ENCODE measurements at places on chromosomes 2 and 18.

- DNase-seq: no peak
Measured at GRCh38 chr2:9256570-9257043, 50.0 kb downstream of the ASAP2 start.

DNA sequence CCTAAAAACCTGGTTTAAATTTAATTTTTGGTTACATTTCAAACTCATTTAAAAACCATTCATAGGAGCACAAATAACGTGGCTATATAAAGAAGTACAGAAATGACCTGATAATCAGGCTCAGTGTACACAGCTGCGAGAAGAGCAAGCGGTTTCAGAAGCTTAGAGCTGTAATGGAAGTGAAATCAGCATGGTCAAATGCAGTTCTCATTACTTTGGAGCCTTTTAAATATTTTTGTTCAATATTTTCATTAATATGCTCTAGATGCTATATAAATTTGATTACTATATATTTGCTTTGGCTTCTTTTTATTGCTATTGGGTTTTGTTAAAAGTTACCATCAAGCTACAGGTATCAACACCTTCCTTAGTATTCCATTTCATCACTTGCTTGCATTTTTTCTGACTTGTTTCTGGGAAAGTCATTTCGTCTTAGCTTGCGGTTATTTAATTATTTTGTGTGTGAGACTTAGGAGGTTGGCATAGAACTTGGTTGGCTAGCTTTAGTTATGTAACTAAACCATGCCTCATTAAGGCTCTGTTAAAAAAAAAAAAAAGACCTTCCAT is 58.7 kb downstream of the AFTPH start:
- peak; percentile 66 for DNase-seq

DNA sequence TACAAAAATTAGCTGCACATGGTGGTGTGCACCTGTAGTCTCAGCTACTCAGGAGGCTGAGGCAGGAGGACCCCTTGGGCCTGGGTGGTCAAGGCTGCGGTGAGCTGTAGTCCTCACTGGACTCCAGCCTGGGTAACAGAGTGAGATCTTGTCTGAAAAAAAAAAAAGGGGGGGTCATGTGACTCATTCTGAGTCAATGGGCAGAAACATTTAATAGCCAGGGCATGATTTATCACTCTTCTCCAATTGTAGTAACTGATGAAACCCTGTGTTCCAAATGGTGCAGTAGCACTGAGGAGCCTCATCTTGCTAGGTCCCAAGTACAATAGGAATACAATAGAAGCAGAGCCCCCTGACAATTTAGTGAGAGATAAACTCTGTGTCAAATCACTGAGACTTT is 78.9 kb upstream of the CCDC68 start:
- no peak for DNase-seq

GRCh38 chr2:70357684-70358071 is 55.8 kb upstream of the FAM136A start:
- DNase-seq: no peak

DNA sequence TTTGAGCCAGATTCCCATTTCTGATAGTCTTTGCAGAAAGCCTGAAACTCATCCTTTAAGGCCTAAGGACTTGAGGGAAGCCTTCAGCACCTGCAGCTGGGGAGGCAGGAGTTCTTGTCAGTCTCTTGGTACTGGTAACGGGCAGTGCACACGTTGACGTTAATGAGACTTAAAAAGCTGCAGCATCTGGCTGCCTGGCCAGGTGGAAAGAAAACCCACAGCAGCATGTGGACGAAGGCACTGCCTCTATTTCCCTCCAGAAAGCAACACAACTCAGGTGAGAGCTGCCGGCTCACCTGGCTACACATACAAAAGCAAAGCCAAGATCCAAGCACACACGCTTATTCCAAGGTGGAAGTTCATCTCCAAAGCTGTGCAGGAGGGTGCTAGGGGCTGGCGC is 178.8 kb downstream of the ANAPC1 start:
- no peak for DNase-seq

GRCh38 chr2:179636100-179636980 is 225.1 kb downstream of the ZNF385B start:
- no peak for DNase-seq

GRCh38 chr2:239038773-239039478 is 191.0 kb downstream of the TWIST2 start:
- no peak for DNase-seq

DNA sequence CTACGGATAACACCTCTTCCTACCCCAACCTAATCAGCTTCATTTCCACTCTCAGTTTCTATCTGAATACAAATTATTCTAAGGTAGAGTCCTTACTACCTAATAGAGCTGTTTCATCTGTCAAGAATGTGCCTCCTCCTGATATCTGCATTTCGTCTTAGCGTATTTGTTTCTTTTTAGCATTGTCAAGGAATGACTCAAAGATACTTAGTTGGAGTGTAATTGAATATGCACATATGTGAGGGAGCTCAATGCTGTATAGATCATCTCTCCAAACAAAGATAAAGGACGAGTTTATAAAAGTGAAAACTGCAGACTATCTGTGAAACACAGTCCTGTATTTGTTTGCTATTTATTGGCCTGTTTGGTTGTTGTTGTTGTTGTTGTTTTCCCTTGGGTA is 2059.4 kb upstream of the CELF4 start:
- DNase-seq: no peak

GRCh38 chr2:162403884-162404283 is 60.0 kb downstream of the GCA start:
- DNase-seq: no peak

DNA sequence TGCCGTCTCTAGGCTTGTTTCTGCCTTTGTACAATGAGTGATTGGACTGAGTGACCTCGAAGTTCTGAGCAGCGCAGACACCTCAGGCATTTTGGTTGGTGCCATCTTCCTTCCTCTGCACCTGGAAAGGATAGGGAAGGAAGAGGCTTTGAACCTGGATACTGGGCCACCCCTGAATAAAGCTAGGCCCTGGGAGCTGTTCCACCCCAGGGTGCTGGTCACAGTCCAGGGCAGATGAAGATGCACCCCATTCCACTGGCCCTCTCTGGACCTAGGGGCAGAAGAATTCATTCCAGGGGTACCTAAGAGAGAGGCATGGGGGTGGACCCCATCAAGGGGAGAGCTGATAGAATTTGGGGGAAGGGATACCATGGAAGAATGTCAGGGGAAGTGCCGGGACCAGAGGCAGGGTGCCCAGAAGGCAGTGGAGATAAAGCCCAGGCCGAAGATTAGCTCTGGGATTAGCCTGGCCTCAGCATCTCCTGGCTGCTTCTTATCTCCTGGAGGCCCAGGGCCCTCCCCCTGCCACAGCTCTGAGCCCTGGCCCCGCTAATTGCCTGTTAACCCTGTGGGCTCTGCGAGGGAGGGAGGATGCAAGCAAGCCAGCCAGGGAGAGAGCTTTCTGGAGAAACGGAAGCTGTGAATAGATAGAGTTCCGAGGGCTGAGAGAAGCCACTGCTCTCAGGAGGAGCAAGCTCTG is 11.4 kb downstream of the ASIC4 start:
- no peak for DNase-seq

- DNase-seq: no peak
Measured at GRCh38 chr2:229910832-229911412, 10.9 kb downstream of the TRIP12 start.

DNA sequence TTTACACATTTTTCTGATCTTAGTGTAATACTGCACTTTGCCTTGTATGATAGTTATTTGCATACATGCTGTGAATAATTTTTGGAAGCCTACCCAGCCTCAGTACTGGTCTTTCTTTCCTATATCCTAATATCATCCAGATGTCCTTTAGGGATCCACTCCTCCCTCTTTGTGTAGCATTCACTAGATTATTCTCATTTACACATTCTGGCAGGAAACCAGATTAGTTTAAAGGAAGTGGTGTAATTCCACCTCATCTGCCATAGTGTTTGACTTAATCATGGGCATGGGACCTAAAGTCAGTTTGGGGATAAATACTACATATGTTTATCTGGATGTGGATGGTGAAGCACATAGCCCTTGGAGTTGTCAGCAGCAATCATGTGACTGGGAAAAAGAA is 444.9 kb upstream of the MAP2 start:
- no peak for DNase-seq

GRCh38 chr2:205475416-205475768 is 206.9 kb upstream of the NRP2 start:
- no peak for DNase-seq

- peak; percentile 61 for DNase-seq
Measured at GRCh38 chr2:120441744-120442471, 96.0 kb downstream of the INHBB start.

DNA sequence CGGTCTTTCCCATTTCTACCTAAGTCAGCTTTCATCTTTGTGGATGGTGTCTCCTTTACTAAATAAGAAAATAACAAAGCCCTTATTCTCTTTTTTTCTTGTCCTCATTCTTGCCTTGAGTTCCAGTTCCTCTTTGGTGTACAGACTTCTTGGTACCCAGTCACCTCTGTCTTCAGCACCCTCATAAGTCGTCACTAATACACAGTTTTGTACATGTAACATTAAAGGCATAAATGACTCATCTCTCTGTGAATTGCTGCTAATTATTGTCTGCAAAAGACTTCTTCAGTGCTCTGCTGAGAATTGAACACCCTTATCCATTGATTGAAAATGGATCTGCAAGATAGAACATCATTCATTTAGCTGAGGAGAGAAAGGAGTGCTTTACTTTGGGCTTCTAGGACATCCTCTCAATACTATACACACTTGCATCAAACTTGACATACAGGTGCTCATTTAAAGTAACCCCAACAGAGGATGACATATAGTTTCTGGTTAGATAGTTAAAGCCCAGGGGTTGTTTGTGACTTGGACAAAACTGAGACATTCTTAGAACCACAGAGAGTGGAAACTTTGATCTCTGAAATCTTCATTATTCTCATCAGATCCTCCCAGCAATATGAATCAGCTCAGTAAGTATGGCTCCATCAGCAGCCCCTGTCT is 97.0 kb downstream of the XRCC5 start:
- DNase-seq: no peak

GRCh38 chr18:63801343-63801742 is 26.1 kb downstream of the SERPINB7 start:
- DNase-seq: no peak

DNA sequence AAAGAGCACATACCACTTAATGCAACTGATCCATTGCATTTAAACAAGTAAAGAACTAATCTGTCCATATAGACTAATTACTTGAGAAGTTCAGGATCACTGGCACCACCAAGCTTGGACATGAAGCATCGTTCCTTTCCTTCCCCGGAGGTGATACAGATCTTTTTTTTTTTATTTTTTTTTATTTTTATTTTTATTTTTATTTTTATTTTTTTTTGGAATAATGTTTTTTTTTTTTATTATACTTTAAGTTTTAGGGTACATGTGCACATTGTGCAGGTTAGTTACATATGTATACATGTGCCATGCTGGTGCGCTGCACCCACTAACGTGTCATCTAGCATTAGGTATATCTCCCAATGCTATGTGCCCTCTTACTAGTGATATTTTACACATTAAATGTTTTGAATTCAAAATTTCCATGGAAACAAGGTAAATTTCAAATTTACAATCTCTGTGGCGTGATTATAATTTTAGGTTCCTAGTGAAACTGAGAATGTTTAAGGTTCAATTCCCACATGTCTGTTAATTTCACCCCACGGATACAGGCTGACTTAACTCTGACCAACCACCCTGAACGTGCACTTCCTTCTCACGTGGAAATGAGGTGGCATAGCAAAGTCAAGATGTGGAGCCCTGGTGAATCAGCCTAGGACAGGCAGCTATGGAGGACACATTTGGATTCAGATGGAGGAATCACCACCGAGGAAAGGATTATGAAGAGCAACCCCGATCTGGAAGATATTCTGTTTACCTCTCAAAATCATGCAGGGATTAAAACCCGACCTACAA is 101.6 kb upstream of the THOC1 start:
- DNase-seq: no peak

DNA sequence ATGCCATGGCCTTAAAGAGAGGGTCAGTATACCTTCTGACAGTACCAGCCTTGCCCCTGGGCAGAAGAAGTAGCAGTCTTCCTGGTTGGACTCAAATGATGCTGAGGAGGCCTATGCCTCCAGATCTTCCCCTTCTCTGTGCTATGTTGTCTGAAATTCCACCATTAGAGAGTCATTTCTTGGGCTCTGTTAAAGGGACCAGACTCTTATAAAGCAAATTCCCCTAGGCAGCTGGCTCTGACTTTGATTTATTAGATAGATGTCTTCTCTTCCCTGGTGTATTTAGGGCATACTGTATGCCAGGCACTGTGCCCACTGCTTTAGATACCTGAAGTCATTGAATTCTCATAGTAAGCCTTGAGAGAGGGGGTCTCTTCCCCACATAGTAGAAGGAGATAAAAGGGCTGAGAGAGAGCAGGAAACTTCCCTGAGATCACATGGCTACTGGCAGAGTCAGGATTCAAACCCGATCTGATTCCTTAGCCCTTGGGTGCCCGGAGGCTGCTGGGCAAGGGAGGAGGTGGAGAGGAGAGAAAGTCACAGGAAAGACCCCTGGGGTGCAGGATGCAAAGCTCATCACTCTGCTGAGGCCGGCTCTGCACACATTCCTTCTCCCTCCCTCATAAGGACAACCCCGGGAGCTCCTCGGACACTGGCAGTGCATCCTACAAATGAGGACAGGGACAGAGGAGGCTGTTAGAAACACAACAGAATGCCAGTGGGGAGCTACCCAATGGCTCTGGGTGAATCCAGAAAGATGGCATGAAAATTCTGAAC is 23.0 kb downstream of the COPS9 start:
- DNase-seq: no peak

DNA sequence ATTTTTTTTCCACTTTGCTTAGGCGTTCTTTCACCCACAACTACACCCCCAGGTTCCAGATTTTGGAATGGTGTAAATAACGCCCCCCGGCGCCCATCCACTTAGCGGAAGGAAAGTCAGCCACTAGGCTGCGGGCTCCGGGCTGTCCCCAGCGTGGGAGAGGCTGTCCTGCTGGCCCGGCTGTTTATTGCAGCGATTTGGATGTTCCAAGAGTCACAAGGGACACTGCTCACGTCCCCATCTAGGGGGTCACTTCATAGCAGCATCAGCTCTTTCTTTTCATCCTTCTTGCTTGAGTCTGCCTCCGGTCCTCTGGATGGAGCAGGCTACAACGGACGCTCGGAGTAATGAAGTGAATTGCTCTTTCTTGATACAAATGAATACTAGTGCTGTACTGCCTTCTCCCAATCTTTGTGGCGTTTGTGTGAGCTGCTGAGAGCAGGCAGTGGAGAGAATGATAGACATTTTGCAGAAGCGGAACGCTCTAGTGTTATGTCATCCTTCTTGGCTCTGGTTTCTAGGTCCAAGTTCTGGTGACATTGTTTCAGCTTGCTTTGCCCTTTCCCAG is 50.7 kb upstream of the PAIP2B start:
- no peak for DNase-seq

DNA sequence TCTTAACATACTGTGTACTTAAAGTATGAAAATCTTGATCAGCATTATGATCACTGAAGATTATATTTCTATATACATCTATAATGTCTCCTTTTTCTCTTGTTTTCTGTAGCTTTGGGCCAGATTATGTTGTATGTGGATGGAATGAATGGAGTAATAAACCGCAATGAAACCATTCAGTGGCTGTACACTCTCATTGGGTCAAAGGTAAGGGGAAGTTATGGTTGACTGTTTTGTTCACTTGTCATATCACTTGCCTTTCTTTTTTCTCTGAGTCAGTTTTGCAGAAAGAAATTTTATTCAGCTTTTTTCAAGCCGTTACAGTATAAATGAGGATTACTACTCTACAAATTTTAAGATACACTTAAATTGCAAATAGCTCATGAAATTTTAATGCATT is 252.5 kb downstream of the TPGS2 start:
- no peak for DNase-seq
